ENCODE measurements at places on chromosomes 3 and 15.

DNA sequence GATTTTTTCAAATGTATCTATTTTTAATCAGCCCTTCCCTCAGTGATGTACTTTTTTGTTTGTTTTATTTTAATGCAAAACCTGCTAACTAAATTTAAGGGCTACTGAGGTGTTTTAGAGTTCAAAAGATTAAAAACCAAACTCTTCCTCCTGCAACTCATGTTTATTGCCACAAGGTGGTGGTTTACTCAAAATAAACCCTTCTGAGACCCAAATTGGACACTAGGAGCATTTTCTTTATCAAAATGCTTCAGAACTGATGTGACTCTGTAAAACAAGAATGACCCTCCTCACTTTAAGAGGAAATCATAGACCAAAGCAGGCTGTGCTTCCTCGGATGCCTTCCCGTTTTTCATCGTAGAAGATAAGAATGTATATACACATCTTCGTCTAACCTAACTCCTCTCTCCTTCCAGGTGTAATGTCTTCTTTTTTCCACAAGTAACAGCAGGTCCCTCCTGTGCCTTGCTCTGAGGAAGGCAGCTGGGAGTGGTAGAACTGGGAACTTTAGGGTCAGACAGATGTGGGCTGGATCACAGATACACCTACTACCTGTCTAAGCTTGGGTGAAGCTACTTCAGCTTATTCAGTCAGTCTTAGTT is 2.9 kb upstream of the NME9 start:
- no peak for DNase-seq

DNA sequence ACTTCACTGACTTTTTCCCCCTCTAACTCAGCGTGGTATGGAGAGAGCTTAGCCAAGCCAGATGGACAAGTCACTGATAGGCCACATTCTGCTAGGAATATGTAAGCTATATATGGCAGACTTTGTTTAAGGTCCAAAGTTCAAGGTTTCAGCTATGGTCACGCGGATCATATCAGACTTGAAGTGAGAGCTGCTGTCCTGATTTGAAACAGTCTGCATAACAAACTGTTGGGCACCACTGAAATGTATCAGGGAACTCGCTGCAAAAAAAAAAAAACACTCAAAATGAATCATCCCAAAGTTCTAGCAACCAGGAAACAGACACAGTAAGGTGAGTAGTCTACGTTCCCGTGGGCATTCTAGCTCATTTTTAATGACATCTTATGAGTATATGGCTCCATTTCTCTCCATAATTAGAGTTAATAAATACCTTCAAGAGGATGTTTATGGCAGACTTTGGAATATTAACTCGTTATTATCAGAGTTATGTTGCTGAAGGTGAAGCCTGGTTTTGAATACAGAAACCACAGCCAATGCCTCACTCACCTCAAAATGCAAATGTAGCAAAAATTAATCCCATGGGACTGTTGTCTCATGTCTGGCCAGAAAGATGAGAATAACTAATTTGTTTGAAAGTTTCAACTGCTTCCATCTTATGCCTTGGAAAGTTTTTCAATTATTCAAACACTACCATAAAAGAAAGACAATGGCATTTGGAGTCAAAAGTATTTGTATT is 12.3 kb downstream of the DPH3 start:
- DNase-seq = peak; percentile 25

- DNase-seq = peak; percentile 4
These were observed 127.5 kb upstream of the TOPAZ1 start for GRCh38 chr3:44114142-44114541.

GRCh38 chr15:42349186-42349585 is 10.1 kb upstream of the CAPN3 start:
- DNase-seq = no peak

GRCh38 chr3:14822134-14822533 is 3.4 kb downstream of the FGD5 start:
- peak; percentile 53 for DNase-seq

DNA sequence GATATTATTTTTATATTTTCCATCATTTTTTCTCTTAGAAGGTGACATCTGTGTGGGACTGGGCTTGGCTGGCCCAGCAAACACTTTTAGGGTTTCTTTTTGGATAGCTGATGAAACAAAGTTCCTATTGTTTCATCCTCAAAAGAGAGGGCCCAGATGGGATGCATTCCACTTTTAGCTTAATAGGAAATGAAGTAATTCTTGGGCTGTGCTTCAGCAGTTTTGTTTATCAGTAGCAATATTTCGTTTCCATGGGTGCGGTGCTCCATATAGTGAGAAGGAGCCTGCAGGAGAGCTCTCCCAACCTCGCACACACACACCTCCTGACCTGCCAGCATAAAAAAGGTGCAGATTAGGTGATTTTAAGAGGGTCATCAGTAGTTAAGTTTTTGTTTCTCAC is 147.5 kb downstream of the AKAP13 start:
- DNase-seq = no peak

GRCh38 chr15:45801543-45801942 is 166.7 kb downstream of the SQOR start:
- DNase-seq = peak; percentile 89

- no peak for DNase-seq
These were observed 117.3 kb upstream of the PLXND1 start for GRCh38 chr3:129723558-129724324.

DNA sequence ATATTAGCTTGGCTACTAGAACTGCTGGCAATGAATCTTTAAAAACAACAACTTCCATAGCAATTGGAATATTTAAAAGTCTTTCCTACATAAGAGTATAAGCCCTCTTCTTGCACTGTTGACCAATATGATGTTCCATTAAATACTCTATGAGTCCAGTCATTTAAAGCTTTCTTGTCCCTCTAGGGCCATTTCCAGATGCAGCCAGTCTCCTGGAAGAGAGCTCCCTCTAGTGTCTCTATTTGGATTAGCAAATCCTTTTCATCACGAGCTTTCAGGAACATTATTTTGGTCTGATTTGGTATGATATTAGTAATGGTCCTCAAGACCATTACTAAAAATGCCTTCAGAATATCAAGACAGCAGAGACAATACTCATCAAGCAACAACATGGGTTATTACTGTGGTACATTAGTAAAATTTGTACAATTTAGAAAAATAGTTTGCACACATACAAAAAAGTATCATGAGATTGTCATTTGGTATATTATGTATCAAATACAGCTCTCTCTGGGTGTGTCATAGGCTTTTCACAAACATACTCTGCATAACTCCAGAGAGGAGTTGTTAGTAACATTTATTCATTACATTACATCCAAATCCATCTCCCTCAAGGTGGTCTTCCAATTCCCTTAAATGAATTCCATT is 101.3 kb downstream of the DPH6 start:
- peak; percentile 84 for DNase-seq

DNA sequence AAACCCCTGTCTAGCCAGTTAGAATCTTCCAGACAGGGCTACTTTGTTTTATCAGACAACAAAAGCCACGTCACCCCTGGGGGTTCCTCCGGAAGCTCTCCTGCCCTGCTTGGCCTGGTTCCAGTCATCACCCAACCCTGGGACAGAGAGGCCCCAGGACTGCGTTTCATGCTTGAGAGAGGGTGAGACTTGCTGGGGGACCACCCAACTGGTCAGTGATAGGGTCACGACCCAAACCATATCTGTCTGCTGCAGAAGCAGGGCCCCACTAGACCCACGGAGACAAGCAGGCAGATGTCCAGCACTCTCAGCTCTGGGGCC is 1.2 kb downstream of the NT5DC2 start:
- peak; percentile 34 for DNase-seq

DNA sequence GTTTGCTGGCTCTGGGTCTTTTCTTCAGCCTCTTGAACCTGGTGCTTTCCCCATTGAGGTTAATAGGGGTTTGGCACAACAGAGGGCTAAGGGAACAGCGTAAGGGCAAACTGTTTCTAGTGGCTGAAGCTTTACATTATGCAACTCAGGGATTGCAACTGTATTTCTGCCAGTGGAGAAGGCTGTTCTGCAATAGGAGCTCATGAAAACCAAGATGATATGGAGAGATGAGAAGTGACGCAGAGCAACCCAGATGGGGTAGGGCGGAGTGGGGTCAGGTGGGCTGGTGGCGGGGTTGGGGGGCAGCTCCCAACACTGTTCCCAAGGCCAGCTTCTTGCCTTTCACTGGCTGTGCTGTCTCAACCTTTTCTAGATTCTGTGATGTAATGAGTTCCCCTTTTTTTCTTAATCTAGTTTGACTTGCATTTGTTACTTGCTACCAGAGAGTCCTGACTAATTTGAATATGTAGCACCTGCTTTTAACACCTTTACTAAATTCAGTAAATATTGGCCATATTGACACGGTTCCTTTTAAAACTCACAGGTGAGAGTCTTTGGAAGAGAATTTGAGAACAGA is 7.2 kb downstream of the GXYLT2 start:
- DNase-seq = no peak

DNA sequence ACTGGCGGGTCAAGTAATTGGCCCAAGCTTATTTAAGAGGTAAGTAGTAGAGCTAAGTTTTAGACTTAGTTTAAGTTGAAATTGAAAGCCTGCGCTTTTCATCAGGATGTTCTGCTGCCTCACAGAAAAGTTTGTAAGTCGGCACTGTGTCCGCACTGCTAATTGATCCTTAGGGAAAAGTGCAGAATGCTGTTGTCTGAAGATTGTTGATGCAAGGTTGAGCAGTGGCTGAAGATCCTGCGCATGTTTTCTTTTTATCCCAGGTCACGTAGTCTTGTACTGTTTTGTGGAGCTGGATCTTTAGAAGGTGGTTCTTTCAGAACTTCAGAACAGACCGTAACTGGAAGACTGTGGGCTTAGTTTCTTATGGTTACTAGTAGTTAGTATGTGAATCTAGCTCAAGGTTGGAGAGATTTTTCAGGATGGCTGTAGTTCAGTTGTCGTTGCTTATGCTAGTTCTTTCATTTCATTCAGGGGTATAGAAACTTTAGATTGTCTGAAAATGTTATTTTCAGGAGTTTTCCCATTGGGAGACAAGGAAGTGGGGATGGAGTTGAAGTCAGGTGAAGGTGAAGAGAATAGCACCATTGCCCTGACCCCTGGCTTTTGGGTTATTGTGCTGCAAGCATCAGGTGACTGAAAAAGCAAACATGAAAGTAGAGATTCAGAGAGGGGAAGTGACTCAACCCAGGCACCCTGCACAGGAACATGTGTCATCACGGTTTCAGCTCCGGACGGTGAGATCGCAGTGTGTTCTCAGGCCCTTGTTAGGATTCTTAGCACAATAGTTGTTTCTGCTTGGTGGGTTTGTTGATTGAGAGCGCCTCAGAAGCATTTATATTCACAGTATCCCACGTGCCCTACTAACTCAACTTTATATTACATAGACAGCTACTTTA is 32.8 kb downstream of the AKAP13 start:
- DNase-seq = peak; percentile 86

DNA sequence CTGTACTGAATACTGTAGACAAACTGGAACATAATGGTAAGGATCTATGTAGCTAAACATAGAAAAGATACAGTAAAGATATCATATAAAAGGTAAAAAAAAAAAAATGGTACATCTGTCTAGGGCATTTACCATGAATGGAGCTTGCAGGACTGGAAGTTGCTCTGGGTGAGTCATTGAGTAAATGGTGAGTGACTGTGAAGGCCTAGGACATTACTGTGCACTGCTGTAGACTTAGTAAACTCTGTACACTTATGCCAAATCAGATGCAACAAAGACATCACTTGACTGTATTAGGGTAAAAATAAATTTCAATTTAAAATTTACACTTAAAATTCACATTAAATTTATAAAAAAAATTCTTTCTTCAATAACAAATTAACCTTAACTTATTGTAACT is 281.3 kb upstream of the LMCD1 start:
- DNase-seq = no peak

DNA sequence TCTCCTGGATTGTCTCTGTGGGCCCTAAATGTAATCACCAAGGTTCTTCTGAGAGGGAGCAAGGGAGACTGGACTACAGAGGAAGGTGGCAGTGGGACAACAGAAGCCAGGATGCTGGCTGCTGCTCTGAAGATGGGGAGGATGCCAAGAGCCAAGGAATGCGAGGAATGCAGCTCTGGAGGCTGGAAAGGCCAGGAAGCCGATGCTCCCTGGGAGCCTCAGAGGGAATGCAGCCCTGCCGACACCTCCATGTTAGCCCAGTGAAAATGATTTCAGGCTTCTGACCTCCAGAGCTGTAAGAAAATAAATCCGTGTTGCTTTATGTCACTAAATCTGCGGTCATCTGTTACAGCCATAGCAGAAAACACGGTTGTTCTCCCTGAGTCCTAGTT is 44.1 kb downstream of the UMPS start:
- no peak for DNase-seq

DNA sequence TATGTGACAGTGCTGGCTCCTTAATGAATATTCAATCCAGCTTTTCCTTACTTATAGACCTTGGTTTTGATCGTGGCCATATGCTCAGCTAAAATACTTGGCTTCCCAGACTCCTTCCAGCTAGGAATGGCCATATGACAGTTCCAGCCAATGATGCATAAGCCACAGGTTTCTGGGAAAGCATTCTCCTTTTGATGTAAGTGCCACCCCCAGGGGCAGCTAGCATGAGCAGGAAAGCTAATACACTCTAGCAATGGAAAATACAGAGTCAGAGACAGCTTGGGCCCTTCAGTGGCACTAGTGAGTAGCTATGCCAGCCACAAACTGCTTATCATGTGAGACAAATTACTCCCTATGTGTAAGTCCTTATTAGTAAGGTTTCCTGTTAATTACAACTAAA is 26.7 kb downstream of the TBC1D2B start:
- no peak for DNase-seq

- DNase-seq = no peak
These were observed 29.5 kb upstream of the NRROS start for GRCh38 chr3:196609805-196610515.

- DNase-seq = no peak
These were observed 714.0 kb downstream of the CADM2 start for GRCh38 chr3:85672761-85673160.

GRCh38 chr3:115401298-115401697 is 222.0 kb upstream of the GAP43 start:
- DNase-seq = no peak

GRCh38 chr3:44906997-44907396 is 32.6 kb downstream of the TGM4 start:
- DNase-seq = no peak

DNA sequence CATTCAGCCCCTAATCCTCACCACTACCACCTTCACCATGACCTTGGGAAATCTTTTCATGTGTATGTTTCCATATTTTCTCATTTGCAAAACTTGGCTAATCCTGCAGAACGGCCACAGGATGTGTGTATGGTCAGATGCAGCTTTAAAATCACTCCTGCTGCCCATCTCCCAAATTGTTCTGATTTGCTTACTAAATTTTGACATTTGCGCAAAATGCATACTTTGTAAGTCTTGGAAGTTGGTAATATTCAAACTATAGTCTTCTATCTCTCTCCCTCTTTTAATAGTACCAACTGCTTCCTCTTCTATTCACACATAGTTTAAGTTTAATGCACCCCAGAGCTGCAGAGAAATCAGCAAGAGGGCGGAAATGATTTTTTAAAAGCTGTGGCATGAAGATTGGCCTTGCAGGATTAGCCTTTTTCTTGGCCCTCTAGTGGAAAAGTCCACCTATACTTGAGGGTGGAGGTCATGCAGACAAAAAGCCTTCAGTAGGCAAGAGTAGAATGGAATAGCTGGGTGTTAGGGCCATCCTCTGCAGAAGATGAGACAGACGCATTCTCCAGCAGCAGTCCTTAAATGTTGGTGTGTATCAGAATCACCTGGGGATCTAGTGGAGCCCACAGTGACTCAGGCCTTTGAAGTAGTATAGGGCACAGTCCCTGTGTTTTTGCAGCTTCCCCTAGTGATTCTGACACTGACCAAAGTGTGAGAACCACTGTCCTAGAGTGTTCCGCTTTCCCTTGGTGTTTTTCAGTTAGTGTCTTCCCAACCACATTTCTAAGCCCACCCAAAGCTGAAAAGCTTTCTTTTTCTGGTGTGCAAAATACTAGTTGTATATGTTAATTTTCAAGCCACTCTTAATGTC is 181.7 kb downstream of the CHST2 start:
- DNase-seq = no peak

Data from NCI-H69 (cell line).